ENCODE measurements at places on chromosomes 2 and 18.

DNA sequence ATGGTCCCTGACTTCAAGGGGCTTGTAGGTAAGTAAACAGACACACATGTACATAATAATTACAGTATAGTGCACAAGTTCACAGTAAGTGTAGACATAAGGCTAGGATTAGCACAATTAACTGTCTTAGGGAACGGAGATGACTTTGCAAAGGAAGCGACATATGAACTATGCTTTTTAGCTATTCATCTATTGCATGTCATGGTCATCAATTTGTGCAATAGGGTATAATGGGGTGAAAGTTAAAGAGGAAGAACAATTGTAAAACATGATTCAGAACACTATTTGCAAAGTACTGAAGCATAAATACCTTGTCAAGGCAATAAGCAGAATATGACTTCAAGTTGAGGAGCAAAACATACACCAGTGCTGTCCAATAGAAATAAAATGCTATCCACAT lies 112.3 kb upstream of the SLC8A1 start:
- no peak for DNase-seq

- DNase-seq: no peak
Measured at GRCh38 chr2:10778724-10779115, 33.9 kb downstream of the PDIA6 start.

GRCh38 chr2:109481196-109481555 lies 132.6 kb downstream of the SEPTIN10 start:
- DNase-seq: no peak

GRCh38 chr2:173866874-173867618 lies 98.1 kb downstream of the SP3 start:
- DNase-seq: no peak

DNA sequence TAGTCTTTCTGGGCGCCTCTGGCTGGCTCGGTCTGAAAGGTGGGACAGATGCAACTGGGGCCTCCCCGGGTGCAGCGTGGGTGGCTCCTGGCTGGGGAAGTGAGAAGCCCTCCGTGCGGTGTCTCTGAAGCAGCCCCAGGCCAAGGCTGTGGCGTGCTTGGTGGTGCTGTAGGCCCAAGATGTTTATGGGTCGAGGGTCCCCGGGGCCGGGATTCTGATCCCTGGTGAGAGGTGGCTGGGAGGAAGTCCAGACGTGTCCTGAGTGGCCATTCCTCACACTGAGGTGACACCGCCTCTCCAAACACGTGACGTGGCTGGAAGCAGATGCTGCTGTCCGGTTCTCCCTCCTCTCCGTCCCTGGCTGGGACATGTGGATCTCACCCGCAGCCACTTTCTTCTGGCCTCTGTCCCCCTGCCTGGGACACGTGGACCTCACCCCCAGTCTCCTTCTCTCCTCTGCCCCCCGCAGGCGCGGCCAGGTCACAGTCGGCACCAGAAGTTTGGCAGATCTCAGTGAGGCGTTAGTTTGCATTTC lies 12.6 kb downstream of the RTP5 start:
- DNase-seq: peak; percentile 14

DNA sequence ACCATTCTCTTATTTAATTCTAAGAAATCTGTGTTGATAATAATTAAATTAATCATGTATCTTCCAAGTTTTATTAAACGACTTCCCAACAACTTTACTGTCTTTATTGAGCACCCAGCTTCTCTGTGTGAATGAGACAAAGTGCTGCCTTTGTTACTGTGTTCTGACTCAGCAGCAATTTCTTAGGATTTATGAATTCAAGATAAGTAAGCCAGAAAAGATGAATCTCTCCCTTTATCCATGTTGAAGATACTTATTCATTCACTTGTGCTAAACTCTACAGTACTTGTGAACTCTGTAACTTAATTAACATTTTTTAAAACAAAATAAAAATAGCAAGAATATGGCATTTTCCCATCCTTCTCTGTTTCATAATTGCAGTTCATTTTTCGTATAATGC lies 1403.3 kb upstream of the DDX18 start:
- no peak for DNase-seq

- no peak for DNase-seq
Measured at GRCh38 chr2:45765007-45765727, 113.7 kb downstream of the PRKCE start.

DNA sequence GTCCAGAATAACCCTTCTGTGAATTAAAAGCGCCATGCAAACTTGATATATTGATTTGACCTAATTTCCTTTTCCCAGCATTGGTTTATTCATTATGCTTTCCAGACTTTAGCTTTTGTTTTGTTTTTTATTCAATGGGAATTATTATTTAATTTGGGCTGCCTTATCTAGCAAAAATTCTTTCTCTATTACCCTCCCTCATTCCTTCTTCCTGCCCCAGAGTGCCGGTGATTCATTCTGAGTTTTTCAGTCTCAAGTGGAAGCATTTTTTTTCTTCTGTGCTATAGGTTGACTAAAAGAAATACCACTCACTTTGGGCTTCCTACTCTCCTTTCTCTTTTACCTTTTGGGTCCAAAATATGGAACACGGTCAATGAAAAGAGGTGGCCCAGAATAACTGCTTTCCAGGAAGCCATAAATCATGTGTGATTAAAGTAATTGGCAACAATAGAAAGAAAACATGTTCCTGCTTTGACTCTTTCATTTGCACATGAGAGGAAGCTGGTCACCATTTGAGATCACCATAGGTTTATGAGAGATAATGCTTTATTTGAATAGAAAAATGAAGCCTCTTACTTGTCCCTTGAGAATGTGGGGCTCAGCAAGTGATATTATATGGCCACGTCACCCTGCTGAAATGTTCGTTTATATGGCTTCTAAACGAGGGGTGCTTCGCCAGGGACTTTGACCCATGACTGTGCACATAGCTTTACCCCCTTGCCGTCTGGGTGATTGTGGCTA lies 422.8 kb upstream of the ZEB2 start:
- peak; percentile 90 for DNase-seq

DNA sequence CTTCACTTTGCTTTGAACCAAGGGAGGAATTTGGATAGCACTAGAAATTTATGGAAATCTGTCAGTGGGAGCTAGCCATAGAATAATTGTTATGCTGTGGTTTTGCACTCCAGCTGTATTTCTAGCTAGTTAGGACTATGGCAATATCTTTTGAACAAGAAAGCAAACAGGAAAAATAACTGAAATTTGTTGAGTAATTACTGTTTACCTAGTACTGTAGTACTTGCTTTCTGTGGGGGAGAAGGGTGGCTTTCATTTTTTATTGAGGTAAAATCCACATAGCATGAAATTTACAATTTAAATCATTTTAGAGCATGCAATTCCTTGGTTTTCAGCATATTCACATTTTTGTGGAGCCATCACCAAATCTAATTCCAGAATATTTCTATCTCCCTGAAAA lies 28.4 kb downstream of the MBD5 start:
- no peak for DNase-seq

DNA sequence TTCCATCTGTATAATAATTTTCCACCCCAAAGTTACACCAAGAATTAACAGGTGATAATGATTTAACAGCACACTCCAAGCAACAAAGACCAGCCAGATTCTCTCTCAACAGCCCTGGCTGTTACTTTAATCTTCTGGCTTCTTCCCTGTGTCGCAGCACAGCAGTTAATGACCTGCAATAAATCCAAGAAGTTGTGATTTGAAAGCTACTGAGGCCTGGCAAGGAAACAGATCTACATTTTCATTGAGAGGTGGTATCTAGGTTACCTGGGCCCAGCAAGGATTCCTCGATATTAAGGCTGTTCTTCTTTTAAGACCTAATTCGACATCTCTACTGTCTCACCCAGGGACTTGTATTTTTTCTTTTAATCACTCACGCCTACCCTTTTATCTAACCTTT lies 433.8 kb downstream of the NBAS start:
- DNase-seq: no peak

- no peak for DNase-seq
Measured at GRCh38 chr2:54789878-54790277, 66.4 kb downstream of the EML6 start.

GRCh38 chr2:100733391-100734187 lies 86.3 kb upstream of the NPAS2 start:
- DNase-seq: peak; percentile 90

Data from NCI-H460 (cell line).